Lung microvascular endothelial cell (primary cell): ENCODE measurements at places on chromosomes 12 and 14. TPM values are rescaled to one million over a fixed set of nuclear protein-coding genes. Genes with fewer than 3 reads are reported as not detected.
A peak's percentile ranks its signal among the peaks of the same experiment; 100 is the strongest.

The PRR4 gene
- total RNA-seq = 0.22 and 0.40 TPM in 2 replicates

DNA sequence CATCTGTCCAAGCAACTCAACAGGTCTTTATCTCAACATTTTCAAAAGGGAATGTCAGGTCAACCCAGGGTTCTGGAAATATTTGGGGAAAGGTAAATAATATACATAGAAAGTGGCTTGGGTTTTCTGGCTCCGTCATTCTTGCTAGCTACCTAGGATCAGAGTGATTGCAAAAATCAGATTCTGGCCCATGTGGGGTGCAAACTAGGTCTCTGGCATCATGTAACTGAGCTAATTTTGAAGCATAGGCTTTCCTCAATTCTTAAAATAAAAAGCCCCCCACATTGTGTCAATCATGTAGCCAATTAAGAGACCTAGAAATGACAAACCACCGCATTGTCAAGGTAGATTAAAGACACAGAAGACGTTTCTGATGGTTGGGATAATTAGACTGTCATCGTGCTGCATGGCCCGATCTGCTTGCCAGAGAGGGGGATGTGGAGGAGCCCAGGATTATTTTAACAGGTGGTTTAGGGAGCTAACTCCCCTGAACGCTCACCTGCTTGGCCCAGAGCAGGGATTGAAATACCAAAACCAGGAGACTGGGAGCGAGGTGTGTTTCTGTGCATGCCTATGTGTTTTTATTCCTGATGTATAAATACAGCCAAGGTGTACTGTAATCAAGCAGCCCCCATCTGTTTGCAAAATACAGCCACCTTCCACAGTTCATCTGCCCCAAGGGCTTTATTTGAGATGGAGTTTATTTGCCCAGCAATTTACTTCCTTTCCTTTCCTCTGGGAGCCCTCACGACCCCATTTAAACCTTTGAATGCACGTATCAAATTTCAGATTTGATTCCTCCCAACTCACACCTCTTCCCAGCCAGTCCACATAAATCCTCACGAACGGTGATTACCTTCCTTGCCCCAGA lies 189.5 kb downstream of the TTC8 start:
- no peak for DNase-seq

DNA sequence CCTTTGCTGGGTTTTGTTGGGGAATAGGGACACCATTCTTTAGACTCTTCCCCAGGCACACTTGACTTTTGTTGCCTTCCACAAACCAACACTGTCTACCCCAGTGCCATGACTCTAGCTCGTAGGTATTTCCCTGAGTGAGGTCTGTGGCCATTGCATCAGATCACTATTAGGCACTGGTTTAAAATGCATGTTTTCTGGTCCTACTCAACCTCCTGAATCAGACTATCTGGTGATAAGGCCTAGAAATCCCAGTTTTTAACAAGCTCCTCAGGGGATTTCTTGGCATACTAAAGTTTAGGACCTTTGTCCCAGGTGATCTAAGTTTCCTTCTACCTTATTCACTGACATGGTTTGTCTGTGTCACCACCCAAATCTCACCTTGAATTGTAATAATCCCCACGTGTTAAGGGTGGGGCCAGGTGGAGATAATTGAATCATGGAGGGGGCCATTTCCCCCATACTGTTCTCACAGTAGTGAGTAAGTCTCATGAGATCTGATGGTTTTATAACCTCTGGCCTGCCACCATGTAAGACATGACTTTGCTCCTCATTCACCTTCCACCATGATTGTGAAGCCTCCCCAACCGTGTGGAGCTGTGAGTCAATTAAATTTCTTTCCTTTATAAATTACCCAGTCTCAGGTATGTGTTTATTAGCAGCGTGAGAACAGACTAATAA lies 87.8 kb upstream of the PSMC1 start:
- DNase-seq = no peak

DNA sequence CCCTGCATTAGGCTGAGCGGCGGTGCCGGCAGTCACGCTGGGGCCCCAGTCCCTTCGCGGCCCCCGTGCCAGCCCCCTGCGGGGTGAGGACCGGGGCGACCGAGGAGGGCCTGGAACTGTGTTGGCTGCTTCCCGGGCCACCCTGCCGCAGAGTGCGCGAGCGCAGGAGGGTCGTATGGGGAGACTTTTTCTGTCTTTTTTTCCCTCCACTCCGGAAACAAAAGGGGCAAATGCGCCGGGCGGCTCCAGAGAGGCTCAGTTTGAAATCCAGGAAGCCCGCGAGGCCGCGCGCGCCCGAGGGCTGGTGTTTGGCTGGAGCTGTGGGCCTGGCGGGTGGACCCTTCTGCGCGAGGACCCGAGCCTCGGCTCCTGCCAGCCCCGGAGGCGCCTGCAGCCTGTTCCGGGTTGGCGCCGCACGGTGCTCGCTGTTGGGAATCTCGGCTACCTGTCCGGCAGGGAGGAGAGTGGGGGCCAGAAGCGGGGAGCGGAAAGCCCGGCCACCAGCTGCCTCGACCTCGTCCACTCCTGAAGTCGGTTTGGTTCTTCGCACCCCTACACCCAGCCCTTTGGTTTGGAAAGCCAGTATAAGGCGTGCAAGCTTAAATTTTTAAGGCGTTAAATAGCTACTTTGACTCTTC lies 638 bp downstream of the PLEKHG3 start:
- DNase-seq = no peak

GRCh38 chr14:21997300-21997699 lies 323.7 kb upstream of the OR4E1 start:
- peak; percentile 26 for DNase-seq

GRCh38 chr14:21923820-21924219 lies 250.2 kb upstream of the OR4E1 start:
- peak; percentile 88 for DNase-seq

GRCh38 chr12:89650239-89650638 lies 58.4 kb downstream of the ATP2B1 start:
- no peak for DNase-seq

DNA sequence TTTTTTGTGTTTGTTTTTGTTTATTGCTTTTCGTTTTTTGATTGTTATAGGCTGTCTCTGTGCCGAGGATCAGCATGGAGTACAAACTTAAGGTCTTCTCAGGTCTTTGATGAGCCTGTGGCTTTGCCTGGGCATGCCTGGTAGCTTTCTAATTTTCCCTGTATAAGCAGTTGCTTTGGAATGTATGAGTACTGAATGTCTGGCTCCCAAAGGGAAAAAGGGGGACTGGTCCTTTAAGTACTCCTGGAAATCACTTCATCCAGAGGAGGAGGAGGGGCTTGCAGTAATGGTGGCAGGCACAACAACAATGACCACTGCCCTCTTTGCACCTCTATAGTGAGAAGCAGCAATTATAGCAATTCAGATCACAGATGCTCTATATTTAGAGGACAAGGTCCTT lies 67.6 kb upstream of the TTC7B start:
- DNase-seq = no peak

GRCh38 chr12:71949646-71950045 lies 11.0 kb downstream of the TPH2 start:
- DNase-seq = no peak

DNA sequence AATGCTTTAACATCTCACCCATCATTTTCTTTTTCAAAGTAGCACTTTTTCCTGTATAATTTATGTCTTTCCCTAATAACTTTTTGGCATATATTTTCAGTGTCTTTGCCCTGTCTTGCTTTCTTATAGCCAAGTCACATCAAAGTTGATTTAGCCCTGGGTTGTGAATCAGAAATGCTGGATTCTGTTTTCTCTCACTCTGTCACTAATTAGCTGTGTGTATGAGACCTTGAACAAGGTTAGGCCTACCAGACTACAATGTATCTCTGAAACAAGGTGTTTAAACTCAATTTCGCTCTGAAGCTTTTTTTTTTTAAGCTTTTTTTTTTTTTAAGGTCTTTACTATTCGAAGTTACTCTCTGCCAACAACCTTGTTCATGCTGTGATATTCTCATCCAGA lies 25.7 kb downstream of the CNOT2 start:
- no peak for DNase-seq

- no peak for DNase-seq
Observed at GRCh38 chr12:62211510-62211909, 48.7 kb upstream of the USP15 start.

The ACOT6 gene
- under 0.01 TPM in 1 of 2 replicates, not detected in the other for total RNA-seq

- DNase-seq = no peak
Observed at GRCh38 chr12:68056300-68056699, 67.1 kb downstream of the IFNG-AS1 start.

GRCh38 chr12:4114986-4115385 lies 158.6 kb upstream of the CCND2 start:
- no peak for DNase-seq

The FSCB gene
- total RNA-seq = not detected in 2 replicates

GRCh38 chr14:35220920-35221319 lies 71.3 kb upstream of the PSMA6 start:
- no peak for DNase-seq

- DNase-seq = peak; percentile 46
Observed at GRCh38 chr14:90616313-90616712, 199.9 kb downstream of the TTC7B start.

DNA sequence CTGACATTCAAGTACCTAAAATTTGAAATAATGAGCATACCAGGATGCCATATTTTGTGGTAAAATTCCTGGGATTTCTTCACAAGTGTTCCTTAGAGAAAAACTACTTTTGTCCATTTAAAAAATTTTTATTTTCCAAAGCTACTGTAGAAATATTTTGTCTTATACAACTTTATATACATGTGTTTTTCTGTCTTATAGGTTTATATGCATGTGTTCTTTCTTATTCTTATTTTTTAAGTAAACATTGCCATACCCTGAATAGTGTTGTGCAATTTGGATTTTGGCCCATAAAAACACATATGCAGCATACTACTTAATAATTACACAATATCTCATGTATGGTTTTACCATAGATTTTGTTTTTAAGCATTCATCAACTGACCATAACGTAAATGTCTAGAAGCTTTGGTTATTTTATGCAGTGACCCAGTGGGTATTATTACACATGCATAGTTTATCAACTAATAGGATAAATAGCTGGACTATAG lies 1107.4 kb upstream of the SEL1L start:
- DNase-seq = no peak

GRCh38 chr12:9782547-9783382 lies 22.1 kb upstream of the CD69 start:
- no peak for DNase-seq

- DNase-seq = peak; percentile 69
Observed at GRCh38 chr14:59126714-59127436, 61.6 kb upstream of the DAAM1 start.

GRCh38 chr12:131905081-131905629 lies 10.7 kb downstream of the ULK1 start:
- no peak for DNase-seq

DNA sequence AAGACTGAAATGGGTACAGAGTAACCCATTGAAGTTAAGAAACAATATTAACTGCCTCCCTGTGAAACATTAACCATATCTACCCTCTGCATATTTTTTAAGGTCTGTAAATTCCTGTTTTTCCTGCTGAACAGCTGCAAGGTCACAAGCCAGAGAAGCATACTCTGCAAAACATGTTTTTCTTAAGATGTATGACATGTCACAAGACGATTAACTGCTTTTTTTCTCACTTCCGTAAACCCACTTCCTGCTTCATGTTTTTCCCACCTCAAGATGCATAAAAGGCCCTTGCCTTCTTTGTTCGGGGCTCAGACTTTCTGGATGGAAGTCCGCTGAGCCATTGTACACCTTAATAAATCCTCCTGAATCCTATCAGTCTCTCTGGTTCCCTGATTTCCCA lies 504.7 kb upstream of the MIS18BP1 start:
- DNase-seq = no peak

DNA sequence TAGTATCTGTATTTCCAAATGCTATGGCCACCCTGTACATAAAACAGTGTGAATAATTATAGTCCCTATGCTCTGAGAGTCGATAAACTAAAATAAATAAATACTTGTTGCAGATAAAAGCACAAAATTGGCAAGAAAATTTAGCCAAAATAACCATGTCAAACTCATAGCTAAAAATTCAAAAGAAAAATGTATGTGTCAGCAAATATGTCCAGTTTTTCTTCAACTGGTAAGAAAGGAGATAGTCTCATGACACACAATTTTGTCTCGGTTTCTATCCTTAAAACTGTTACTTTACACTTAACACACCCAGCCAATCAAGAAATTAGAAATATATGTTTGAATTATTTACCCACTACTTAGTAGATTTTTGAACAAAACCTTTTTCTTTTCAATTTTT lies 145.6 kb upstream of the FSCB start:
- DNase-seq = no peak

The KCNMB4 gene
- total RNA-seq = 0.22 and 0.60 TPM in 2 replicates

The MMP17 gene
- total RNA-seq = 5.0 and 9.9 TPM in 2 replicates

DNA sequence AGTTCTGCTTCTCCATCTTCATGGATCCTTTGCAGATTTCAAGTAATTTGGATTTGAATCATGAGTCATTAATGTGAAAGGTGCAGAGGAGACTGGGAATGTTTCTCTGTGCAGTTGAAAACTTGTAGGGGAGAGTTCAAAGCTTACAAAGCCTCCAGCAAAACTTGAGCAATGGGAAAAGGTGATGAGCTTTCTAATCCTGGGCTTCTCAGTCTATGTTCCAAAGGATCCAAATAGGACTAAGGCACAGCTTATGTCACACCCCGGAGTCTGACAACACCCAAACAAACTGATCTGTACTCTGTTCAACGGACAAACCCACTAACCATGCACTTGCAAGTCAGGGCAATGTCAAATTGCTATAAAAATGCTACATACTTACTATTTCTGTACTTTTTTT lies 134.8 kb downstream of the DUSP6 start:
- DNase-seq = no peak

- DNase-seq = no peak
Observed at GRCh38 chr12:90695415-90695814, 259.6 kb downstream of the CCER1 start.

DNA sequence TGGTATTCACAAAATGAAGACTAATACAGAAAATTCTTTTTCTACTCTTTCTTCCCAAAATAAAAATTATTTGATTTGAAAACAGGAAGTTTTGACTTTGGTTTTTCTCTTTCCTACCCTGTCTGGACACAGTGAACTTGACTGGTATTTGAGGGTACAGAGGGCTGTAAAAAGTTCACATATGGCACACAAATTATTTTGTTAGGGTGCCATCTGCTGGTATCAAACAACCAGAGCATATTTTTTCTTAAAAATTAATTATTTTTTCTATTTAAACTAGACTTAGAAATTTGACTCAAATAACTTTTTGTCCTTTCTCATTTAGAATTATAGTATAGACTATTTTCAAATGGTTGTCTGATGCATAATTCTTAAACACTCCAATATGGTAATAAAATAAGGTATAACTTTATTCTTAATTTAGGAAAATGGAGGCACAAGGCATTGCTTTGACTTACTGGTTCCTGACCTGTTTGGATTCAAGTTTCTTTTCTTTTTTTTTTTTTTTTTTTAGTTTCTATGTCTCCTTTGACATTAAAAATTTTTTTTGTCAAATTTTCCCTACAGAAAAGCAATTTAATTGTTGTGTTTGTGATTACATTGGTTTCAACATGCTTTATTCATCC lies 390.6 kb downstream of the PRKD1 start:
- peak; percentile 38 for DNase-seq
